ENCODE measurements at places on chromosomes 4 and X. TPM values are rescaled to one million over a fixed set of nuclear protein-coding genes. Genes with fewer than 3 reads are reported as not detected.

DNA sequence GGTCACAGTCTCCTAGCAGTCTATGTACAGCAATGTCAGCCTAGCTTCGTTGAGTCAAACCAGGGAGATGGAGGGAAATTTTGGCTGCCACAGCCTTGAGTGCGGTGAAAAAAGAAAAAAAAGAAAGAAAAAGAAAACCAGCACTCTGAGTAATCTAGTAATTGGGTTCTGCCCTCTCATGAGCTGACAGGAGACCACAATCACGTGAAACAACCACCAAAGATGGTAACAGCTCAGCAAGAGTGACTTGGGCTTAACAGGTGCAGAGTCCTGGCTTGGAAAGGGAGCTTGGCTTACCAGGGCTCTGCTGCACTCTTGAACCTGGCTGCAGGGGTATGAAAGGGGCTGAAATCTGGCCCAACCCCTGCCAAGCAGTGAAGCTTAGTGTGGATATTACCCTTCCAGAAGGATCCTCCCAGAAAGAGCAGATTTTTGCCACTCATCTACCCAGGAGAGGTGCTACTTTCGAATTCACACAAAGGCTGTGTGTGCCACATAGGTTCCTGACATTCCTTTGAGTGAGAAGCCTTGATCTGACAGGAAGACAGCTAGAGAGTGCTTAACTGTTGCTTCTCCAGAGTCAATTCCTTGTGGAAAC, 350.3 kb downstream of the PTTG2 start:
- no peak for DNase-seq

GRCh38 chr4:17065821-17066220, 167.4 kb upstream of the LDB2 start:
- no peak for DNase-seq

DNA sequence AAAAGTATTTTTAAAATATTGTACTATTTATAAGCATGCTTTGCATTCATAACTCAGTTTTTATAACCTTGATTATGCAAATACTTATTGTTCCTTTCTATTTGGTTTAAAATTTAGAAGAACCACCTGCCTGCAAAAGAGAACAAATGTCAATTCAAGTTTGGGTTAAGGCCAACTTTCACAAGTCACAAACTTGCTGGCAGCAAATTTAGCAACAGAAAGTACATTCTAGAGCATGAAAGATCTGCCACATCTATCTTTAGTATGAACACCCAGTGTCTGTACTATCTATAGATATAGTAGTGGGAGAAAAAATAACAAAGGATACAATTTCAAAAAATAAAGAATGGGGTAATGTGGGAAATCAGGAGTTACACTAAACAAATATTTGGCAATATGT, 1014.2 kb downstream of the C4orf33 start:
- DNase-seq, result no peak

DNA sequence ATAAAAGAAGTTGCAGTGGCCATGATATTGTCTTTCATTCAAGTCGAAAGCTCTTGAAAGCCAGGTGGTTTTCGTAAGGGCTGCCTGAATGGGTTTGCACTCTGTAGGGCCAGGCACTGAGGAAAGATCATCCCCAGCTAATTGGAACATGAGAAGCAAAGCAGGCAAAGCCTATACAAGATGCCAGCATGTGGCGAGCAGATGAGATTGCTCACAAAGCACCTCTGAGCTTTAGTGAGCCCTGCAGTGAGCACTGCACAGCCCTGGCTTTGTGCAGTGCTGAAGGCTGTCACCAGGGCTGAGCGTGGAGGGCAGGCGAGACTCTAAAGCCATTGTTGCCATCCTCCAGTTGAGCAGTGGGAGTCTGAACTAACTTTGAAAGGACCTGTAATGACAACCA, 53.8 kb downstream of the HADH start:
- no peak for DNase-seq

DNA sequence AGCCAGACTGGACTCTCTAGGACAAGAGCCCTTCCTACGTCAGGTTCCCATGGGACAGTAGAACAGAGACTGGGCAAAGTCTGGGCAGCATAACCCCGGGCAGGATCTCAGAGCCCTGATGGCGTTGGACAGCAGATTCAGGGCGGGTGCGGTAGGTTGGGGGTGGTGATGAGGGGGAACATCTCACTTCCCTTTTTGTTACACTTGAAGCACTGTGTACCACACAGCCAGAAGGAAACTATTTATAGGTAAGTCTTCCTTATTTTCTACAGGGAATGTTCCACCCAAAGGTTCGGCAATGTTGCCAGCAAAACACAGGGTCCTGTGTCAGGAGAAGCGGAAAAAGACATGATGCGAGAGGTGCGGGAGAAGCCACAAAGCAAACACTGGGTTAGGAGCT, 54.3 kb downstream of the TSC22D3 start:
- DNase-seq, result no peak

DNA sequence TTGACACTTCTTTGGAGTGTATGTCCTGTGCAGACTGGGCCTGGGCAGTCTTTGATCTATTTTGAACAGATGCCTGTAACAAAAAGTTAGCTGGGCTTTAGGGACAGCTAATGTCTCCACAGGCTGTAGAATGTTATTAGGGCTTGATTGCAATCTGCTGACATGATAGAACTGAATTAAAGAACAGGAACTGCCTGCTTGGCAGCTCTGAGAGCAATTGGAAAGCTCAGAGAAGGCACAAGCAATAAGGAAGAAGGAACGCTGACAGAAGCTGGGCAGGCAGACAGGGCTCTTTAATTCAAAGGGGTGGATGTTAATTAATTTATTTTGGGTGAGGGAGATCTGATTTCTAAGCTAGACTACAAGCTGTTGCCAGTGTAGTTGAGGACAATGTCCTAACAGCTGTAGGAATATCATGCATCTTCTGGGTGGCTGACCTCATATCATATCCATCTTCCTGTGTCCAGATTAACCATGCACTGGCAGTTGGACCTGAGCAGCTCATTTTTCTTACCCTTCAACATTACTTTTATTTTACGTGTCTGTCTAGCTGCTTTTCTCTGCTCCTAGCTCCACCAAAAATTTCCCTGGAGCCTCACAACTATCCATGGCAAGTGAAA, 20.7 kb upstream of the GRXCR1 start:
- no peak for DNase-seq

- DNase-seq, result no peak
These were observed 29.9 kb upstream of the UBE2NL start for GRCh38 chrX:143854006-143854405.

GRCh38 chr4:37066159-37066558, 178.4 kb upstream of the NWD2 start:
- DNase-seq, result no peak

DNA sequence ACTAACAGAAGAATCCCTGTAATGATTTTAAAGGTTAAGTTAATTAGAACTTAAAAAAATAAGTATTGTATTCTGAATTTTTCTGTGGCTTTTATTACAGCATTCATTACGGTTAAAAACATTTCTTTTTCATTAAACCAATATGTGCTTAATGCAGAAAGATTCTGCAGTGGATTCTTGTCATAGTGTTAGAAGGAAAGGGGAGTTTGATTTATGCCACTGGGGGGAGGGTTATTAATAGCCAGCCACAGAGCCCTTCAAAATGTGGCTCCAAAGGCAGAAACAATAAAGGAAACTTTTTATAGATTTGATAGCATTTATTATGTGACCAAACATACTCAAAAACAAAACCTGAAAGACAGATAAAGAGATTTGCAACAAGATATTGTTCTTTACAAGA, 9.1 kb downstream of the SMAD1 start:
- no peak for DNase-seq

- no peak for DNase-seq
These were observed 381.3 kb upstream of the FAM47C start for GRCh38 chrX:36626898-36627297.

DNA sequence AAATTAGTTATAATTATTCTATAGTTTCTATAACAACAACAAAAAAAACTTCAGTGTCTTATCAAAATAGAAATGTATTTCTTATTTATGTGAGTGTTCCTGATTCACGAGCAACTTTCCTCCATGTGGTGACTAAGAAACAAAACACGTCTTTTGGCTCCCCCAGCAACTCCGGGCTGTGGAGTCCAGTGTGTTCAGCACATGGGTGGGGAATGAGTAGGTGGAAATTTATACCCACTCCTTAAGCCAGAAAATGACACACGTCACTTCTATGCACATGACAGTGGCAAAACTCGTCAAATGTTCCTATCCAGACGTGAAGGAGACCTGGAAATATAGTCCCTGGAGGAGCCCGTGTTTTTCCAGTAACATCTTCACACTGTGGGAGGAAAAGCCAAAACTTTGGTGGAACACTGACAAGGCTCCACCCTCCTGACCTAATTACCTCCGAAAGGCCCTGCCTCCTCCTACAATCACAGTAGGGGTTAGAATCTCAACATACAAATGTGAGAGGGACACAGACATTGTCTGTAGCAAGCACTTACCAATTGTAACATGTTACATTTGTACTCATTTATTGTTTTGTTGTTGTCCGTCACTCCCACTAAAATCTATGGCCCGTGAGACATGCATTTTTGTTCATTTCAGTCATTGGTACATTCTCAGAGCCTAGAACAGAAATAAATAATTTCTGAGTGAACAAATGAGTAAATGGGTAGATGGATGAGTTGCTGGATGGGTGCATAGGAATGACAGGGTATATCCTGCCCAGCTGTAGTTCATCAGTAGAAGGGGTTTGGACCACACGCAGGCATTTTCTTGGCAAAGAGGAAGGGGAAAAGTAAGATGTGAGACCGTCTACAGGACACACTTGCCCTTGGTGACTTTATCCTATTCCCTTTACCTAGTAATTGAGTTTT, 605.8 kb upstream of the TENM3 start:
- no peak for DNase-seq

DNA sequence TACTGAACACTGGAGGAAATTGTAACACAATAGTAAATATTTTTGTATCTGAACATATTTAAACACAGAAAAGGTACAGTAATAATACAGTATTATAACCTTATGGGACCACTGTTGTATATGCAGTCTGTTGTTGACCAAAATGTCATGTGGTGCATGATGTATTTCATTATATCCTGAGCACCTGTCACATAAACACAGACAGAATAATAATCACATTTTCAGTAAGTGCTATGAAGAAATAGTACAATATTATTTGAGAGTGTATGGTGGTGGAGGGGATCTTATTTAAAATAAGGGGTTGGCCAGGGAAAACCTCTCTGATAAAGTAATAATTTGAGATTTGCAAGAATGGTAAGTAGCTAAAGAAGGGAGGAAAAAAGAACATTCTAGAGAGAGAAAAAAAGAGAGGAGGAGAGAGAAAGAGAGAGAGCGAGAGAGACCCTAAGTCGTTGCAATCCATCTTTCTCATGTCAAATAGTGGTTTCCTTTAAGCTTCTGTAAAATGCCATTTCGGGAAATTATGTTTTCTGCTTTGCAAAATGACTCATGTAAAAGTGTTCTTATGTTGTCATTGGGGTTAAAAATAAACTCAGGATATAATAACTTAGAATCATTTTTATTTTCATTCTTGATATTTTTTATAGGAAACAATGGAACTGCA, 19.3 kb upstream of the CLNK start:
- DNase-seq, result no peak

DNA sequence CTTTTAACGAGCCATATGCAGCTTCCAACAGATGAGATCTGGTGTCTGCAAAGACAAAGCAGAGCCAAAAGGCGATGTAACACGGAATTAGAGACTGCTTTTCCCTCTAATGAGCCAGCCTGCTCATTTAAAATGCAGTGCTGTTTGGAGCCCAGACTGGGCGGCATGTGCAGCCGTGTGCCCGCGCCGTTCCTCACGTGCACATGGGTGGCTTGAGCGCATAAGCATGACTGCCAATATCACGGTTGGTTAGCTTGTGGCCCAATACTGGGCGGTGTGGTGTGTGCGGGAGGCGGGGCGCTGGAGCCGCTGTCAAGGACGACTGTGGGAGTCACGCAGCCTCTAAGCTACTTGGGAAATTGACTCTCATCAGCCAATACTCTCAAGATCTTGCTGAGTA, 87.0 kb upstream of the SCOC start:
- DNase-seq, result no peak

- DNase-seq, result no peak
These were observed 398.0 kb downstream of the SMARCA1 start for GRCh38 chrX:129125122-129125914.

DNA sequence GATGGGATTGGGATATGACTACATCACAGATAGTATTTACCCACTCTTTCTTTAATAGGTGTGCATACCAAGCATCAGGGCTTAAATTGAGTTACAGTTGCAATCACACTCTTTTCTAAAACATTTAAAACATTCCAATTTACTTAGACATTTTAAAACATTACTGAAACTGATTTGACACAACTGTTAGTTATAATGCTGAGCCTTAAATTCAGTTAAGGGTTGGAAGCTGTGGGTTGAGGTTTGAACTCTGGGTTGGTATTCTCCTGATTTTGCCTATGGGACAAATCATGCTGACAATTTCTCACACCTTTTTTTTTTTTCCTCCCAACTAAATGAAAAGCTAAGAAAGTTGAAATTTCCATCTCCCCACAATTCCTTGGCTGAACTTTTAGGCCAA, 16.3 kb downstream of the SLIT2 start:
- DNase-seq, result no peak

- no peak for DNase-seq
These were observed 32.0 kb upstream of the ANXA5 start for GRCh38 chr4:121728798-121729226.

DNA sequence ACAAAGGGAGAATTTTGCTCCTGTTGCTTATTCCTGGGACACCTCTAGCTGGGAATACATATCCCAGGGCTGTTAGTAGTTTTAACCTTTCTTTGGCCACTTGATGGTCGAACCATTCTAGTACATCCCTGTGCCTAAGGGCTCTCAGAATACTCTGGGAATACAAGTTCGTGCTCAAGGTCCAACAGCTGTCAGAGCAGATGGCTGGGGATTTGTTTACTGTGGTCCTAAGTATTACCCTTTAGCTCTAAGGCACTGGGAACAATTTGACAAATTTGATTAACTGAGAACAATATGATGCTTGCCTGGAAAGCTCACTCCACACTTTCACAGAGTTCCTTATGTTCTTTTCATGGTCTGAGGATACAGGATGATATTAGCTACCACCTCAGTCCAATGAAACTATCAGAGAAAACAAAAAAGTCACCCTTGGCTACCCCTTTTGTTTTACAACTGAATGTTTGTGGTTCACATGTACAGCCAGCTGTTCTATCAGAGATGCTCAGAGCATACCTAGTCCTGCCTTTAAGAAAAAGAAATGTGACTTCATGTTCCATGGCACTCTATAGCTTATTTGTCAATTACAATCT, 47.4 kb upstream of the PHOX2B start:
- DNase-seq, result no peak

- no peak for DNase-seq
These were observed 942.7 kb upstream of the NDST4 start for GRCh38 chr4:116055857-116056827.

- DNase-seq, result no peak
These were observed 111.9 kb downstream of the PHKA2 start for GRCh38 chrX:18871970-18872369.

- DNase-seq, result no peak
These were observed 47.0 kb downstream of the BEND2 start for GRCh38 chrX:18173494-18174180.

- no peak for DNase-seq
These were observed 385.0 kb upstream of the SMIM31 start for GRCh38 chr4:164368894-164369293.

GRCh38 chr4:80393246-80393969, 57.9 kb downstream of the CFAP299 start:
- DNase-seq, result no peak

Gene ARHGEF38
- 0.23 TPM for total RNA-seq

Gene SCD5
- total RNA-seq, result 1.6 TPM

Gene RNF175
- total RNA-seq, result not detected

Gene CXCL8
- 0.28 TPM for total RNA-seq

Gene PHOX2B
- not detected for total RNA-seq

Gene RHOXF1
- total RNA-seq, result not detected

Gene GPR34
- total RNA-seq, result 1.2 TPM

Gene FOXR2
- not detected for total RNA-seq

Gene TMEM144
- total RNA-seq, result 1.5 TPM

Gene ETNPPL
- total RNA-seq, result 127 TPM
